Esophagus squamous epithelium (tissue), 5 donors: ENCODE measurements at places on chromosomes 5 and 9. TPM values are rescaled to one million over a fixed set of nuclear protein-coding genes. Genes with fewer than 3 reads are reported as not detected.

- DNase-seq, result no peak
Measured at GRCh38 chr5:61966997-61967396, 339.0 kb upstream of the KIF2A start.

- no peak for DNase-seq
Measured at GRCh38 chr9:122816163-122816867, 12.1 kb downstream of the PDCL start.

CCDC183 gene
- total RNA-seq, result 2.1 TPM

GRCh38 chr9:122180633-122181032 lies 20.9 kb downstream of the MORN5 start:
- no peak for DNase-seq

- DNase-seq, result no peak
Measured at GRCh38 chr9:102499468-102499867, 495.7 kb upstream of the CYLC2 start.

DNA sequence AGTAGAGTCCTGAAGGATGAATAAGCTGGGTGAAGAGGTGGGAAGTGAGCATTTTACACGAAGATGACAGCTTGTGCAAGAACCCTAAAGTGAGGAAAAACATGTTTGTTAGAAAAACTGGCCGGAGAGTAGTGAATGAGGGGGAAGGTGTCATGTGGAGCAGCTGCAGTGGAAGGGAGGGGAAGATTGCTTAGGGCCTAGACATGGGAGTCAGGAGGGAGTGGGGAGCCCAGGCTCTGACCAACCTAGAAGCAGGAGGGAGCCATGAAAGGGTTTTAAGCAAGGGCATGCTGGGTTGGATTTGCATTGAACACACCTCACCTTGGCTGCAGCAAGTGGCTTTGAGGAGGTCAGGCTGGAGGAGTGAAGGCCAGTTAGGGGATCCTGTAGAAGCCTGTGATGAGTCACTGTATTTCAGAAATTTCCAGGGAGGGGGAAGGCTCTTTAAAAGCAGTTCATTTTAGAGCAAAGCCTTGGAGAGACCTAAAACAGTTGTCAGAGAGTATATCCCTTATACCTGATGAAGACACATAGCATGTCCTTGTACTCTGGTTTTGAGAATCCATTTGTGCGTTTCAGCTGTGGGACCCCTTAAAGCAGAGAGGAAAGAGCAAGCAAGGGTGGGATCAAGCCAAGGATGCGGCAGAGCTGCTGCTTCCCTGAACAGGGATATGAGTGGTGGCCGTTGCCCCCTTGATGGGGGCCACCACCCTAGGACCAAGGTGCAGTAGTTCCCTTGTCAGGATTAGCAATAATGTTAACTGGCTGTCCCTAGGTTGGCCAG lies 45.4 kb downstream of the ANGPTL2 start:
- DNase-seq, result no peak

IL3 gene
- not detected for total RNA-seq

IL5 gene
- not detected for total RNA-seq

DNA sequence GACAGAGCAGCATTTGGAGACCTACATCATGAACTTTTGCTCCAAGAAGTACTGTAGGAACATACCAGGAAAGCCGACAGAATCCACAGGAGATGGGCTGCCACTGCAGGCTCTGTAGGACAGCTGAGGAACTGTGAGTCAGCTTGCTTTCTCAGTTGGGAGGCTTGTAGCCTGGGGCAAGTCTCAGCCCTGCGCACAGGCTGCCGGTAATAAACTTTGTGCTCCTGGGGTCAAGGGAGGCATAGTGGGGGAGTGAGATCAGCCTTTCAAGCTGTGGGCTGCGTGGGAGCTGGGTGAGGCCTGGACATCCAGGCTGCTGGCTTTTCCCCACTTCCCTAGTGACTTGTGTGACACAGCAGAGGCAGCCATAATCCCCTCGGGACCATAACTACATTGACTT lies 718.0 kb upstream of the CDH10 start:
- DNase-seq, result no peak
